Left kidney (tissue), 8 donors: ENCODE measurements at places on chromosomes 12 and 14. TPM values are rescaled to one million over a fixed set of nuclear protein-coding genes. Genes with fewer than 3 reads are reported as not detected.

IFNG gene
- not detected for polyA plus RNA-seq

CCDC60 gene
- 0.18 TPM for polyA plus RNA-seq

NAP1L1 gene
- 994 TPM for polyA plus RNA-seq

RNASE4 gene
- polyA plus RNA-seq, result 1.0 TPM

CCDC177 gene
- polyA plus RNA-seq, result 0.05 TPM

RAB15 gene
- polyA plus RNA-seq, result 27.3 TPM

CLEC1B gene
- 0.43 TPM for polyA plus RNA-seq

GSG1 gene
- polyA plus RNA-seq, result 0.71 TPM

PRIMA1 gene
- polyA plus RNA-seq, result 1.5 TPM

GALNT8 gene
- polyA plus RNA-seq, result 4.3 TPM

CBLN3 gene
- 3.7 TPM for polyA plus RNA-seq

KRT77 gene
- polyA plus RNA-seq, result not detected

TESPA1 gene
- polyA plus RNA-seq, result 0.18 TPM

EGLN3 gene
- polyA plus RNA-seq, result 19.8 TPM

GLIPR1L2 gene
- polyA plus RNA-seq, result 2.6 TPM

- DNase-seq, result no peak
Observed at GRCh38 chr12:18363321-18363720, 102.0 kb downstream of the PIK3C2G start.

GRCh38 chr14:65864549-65864948, 452.0 kb downstream of the FUT8 start:
- DNase-seq, result no peak

- DNase-seq, result no peak
Observed at GRCh38 chr12:131008131-131008912, 54.6 kb downstream of the ADGRD1 start.

DNA sequence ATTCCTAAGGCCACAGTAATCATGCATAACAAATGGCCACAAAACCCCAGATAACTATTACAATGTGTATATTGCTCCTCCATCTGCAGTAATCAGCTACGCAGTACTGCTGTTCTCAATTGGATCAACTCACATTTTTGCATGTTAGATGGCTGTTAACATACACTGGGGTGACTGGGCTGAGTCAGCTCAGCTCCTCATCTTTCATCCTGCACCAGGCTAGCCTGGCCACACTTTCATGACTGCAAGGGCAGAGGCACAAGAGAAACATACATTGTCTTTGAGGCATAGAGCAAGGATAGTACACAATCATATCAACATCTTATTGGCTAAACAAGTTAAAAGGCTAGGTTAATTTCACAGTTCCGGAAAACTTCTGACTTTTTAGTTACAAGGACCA, 306.6 kb downstream of the SLC6A15 start:
- DNase-seq, result no peak

- no peak for DNase-seq
Observed at GRCh38 chr12:11669348-11669747, 19.9 kb downstream of the ETV6 start.

DNA sequence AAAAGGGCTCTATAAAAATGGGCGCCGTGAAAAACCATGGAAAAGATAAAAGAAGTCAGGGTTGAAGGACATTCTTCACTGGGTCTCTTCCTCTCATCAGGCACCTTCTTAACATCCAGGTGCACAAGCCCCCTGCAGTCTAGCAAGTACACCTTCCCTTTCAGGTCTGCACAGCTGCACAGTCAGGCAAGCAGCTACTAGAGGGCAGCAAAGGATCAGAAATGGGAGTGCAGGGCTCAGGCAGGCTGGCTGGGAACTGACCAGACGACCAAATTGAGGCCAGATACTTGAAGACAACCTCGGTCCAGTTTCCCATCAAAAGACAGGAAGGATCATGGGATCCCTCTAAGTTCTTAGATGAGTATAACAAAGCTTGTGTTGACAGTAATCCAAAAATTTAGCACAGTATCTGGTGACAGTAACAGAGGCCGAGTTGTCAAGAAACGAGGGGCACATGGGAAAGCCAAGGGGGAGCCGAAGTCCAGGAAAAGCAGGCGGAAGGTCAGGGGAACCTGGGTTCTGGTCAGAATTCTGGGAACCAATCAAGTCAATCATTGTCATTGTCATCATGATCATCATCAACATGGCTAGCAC, 10.1 kb upstream of the GRIP1 start:
- DNase-seq, result peak; percentile 55

- no peak for DNase-seq
Observed at GRCh38 chr12:24565300-24565699, 383.6 kb downstream of the BCAT1 start.

DNA sequence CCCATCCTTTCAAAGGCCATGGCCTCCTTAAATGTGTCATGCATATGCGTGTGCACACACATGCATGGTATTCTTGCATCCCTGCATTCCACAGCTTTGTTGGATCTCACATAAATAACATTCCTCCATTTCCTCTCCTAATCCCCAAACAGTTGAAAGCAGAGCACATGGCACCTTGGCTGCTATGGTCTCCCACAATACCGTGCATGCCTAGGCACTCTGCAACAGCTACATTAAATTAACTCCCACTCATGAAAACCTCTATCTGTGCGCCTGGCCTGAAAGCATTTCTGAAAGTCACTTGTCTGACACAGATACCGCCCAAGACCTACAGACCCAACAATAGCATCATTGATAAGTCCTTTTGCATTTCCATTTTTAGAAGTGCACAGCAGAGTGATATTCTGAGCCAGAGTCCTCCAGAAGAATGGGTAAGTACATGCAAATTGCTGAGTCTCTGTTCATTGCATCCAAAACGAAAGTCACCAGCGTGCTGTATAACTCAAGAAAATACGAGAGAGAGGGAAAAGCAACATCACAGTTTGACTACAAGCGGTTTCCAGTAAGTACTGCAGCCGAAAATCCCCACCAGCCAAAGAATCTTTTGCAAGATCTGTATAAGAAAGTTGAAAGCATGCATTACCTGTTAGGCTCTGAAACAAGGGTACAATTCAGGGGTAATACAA, 436 bp downstream of the ASB2 start:
- DNase-seq, result no peak

GRCh38 chr14:68787092-68787992, 5.5 kb downstream of the ZFP36L1 start:
- no peak for DNase-seq

GRCh38 chr14:90727082-90727481, 89.1 kb downstream of the TTC7B start:
- DNase-seq, result no peak

DNA sequence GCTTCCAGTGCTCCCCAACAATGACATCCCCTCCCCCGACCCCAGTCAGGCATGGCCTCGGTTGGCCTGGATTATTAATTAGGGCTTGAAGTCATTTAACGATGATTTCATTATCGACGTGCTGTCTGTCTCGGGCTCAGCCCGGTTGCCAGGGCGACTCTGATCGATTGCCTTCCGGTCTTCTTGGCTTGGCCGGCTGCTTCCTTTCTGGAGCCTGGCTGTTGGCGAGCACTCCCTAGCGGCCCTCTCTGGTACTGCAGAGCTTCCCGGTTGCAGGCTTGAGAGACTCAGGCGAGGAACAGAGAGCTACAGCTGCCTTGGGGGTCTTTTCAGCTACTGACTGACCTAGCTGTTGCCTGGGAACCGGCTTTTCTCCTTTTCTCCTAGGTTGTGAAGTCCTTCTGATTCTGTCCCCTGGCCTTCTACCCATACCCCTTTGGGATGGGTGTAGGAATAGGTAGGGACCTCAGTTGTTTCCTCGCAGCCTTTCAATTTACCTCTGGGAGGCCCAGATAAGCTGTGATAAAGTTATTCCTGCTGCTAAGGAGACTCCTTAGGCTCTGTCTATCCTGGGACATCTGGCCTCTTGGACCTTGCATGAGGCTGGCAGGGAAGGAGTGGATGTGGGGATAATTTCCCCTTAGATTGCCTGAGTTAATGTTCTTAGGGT, 5.5 kb upstream of the CISTR start:
- no peak for DNase-seq

GRCh38 chr12:5514016-5514415, 82.1 kb downstream of the NTF3 start:
- DNase-seq, result no peak

DNA sequence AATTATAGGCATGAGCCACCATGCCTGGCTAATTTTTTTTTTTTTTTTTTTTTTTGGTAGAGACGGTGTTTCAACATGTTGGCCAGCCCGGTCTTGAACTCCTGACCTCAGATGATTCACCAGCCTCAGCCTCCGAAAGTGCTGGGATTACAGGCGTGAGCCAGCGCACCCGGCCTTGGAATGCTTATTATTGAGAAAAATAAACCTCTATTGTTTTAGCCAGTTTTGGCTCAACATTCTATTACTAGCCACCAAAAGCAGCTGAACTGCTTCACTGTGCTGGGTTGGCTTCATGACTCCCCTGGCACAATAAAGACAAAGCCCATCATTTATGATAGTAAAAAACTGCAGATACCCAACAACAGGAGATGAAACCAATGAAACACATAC, 93.5 kb upstream of the CEP83 start:
- DNase-seq, result no peak

DNA sequence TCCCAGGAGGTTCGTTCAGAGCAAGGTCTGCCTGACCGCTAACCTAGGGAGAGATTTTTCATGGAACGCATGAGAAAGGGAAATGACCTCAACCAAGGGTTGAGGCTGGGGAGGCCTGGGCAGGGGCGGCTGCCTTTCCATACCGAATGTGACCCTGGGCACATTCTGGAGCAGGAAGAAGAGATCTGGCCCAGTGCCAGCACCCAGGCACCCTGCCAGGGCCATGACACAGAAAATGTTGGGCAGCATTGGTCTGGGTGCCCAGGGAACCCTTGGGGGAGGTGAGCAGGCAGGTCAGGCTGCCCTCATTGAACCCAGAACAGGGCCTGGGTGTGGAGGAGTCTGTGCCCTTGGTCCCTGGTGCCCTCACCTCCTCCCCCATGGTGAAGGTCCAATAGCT, 106.8 kb downstream of the CALM1 start:
- no peak for DNase-seq

DNA sequence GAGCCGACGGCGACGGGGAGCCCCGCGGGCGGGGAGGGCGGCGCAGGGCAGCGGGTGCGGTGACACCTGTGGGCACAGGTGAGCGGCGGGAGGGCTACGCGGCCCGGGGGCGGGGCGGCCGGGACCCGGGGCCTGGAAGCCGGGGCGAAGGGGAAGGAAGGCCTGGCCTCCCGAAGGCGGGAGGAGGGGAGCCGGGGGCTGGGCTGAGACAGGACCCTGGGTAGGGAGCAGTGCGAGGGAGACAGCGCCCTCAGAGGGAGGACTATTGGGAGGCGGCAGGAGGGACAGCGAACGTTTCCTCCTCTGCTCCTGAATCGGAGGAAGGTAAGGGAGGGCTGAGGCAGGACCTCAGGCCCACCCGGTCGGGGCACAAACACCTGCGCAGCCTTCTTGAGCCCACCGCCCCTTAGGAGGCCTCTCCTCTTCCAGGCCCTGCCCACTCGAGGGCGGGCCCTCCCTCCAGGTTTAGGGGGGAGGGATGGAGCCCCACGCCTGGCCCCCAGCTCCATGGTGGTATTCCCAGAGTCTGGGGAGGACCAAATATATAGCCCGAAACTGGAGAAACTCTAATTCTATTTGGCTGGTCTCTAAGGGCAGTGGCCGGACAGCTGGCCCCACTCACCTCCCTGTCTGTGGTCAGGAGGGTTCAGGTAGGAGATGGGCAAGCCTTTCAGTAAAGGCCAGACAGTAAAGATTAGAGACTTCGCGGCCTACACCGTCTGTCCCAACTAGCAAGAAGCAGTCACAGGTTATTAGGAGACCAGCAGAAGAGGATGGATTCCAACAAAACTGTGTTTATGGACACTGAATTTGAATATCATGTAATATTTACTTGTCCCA, 509 bp downstream of the PLEKHG6 start:
- no peak for DNase-seq

DNA sequence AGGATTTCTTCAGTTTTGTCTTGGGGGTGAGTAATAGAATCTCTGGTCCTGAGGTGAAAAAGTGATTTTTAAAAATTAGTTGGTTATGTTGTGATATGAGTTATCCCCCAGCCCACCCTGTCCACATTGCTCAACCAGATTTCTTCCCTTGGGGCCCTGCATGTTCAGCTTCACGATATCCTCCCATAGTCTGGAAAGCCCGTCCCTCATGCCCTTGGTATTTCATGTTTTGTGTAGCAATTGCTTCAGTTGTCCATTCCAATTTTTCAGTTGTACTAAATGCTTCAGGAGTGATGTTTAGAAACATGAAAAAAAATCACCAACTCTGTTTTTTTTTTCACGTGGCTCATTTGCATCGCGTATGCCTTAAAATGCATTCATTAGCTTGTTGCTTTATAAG, 17.5 kb upstream of the BICD1 start:
- DNase-seq, result no peak

GRCh38 chr14:22177870-22178269, 411.2 kb downstream of the DAD1 start:
- no peak for DNase-seq

- DNase-seq, result no peak
Observed at GRCh38 chr14:85037411-85037810, 492.5 kb upstream of the FLRT2 start.

DNA sequence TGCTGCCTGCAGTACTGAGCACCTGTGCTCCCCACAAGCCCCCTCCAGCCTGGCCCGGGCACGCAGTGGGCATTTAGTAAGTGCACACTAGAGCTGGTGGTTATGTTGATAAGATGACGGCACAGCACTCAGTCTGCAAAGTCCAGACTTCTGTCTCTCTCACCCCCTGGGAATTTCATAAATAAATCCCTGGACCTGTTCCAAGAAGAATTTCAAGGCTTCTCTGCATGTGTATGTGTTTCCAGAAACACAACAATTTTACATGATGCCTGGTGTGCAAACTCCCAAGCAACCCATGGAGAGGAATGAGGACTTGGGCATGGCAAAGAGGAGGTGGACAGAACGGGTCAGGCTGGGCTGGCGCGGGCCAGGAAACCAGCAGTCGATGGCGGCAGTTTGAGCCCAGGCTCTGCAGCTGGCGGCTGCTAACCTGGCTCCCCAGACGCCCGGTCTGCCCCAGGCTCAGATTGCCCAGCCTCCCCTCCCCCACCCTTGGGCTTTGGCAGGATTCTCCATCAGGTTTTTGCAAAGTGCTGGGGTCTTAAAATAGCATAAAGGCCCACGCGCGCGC, 10.4 kb upstream of the ACVR1B start:
- no peak for DNase-seq

DNA sequence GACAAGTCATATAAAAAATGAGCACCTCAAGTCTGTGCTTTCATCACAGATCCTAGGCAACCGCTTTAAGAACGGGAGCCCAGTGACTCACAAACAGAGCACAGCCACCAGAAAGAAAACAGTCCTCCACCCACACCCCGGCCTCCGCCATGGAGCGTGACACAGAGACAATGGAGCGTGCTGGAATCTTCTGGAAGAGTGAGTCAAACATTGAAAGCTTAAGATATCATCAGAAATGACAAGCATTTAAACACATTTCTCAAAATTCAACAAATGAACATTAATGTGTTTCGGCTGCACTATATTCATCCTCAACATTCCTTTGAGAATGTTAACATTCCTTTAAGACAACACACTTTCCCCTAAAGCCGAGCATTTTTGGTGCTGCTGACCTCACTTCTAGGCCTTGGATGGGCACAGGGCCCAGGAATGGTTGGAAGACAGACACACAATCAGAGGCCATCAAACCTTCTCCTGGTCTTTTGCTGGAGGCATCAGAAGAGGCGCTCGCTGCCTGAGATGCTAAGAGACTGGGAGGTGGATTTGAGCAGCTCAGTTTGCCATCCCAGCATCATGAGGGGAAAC, 23.6 kb upstream of the TMEM132D start:
- no peak for DNase-seq

- DNase-seq, result no peak
Observed at GRCh38 chr12:29545102-29545467, 47.6 kb upstream of the OVCH1 start.

GRCh38 chr14:63457498-63457897, 85.7 kb downstream of the PPP2R5E start:
- no peak for DNase-seq

GRCh38 chr12:58850826-58851225, 69.5 kb downstream of the LRIG3 start:
- DNase-seq, result no peak
